ENCODE measurements at places on chromosomes 4 and X.

DNA sequence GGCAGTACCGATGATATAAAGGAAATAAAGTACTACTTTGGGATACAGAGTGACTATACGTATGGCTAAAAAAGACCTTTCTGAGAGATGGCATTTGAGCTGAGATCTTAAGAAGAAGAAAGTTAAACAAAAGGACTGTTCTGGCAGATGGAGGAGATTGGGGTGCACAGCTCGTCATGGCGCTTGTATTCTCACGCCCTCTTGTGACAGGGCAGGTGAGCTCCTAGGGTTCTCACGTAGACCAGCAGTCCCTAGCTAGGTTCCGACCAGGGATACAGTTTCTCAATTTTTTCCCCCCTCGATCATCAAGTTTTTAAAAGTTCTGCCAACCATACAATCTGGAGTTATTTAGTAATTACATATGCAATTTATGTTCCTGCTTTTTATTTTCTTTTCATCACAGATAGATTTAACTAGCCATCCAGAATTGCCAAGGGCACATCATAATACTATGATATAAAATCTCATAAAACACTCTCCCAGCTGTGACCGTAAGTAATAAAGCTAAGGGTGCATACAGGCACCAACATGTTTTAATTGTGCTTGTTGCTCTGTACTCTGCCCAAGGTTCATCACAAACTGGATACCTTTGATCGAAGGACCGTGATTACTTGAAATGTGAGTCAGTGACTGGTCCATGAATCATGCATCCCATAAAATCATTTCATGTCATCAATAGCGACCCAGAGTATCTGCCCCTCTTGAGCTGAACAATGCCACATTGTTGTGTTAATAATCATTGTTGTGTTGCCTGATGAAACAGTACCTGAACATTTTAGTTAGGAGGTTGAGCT, 69.4 kb upstream of the ZNF518B start:
- no peak for DNase-seq

DNA sequence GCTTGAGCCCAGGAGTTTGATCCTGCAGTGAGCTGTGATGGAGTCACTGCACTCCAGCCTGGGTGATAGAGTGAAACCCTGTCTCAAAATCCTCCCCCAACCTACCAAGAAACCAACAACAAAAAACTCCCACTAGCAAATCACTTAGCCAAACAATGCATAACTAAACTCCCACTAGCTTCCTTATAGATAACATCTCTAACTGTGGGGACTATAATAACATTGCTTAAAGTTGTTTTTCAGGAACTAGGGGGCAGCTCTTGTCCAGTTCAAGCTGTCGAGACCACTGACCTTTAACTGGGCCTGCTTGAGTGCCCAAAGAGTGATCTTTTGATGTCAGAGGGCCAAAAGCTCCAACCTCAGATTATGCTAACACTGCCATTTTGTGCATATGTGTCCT, 81.7 kb downstream of the FREM3 start:
- no peak for DNase-seq

DNA sequence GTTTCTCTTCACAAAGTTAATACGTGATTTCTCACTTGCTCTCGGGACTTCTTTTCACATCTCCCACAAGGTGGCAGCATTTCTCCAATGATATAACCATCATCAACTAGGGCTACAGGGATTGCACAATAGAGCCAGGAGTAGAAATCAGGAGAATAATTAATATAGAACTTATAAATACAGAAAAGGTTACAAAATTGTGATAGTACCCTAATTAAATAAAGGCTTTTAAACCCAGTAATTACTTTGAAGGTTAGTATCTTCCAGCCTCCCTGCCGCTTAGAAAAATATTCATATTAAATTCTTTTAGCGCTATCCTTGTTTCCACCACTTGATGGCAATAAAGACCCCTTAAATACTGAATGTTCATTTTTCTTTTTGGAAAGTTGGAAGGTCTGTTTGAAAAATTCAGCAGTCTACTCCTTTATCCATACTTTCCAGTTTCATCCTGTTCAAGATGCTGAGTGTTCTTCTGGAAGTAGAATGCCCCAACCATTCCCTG, 65.8 kb downstream of the RASGEF1B start:
- no peak for DNase-seq

- DNase-seq: no peak
Measured at GRCh38 chrX:11450354-11450753, 157.1 kb downstream of the AMELX start.

GRCh38 chr4:18057821-18058533, 36.4 kb upstream of the LCORL start:
- DNase-seq: no peak

DNA sequence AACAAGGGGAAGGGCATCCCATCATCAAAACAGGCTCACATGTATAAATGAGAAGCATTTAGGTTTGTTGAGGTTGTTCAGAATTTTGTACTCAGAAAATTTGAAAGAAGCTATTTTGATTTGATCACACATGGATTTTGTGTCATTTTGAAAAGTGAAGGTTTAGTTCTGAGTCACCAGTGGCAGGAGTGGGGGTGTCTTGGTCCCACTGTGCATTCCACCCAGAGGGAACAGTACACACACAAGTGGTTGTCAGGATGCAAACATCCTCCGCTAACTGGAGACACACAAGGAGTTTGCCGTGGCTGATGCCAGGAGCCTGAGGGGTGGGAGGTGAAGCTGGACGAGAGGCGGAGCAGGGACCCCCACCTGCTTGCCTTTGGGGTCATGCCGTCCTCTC, 198.2 kb upstream of the PSAPL1 start:
- no peak for DNase-seq
